Tibial nerve (tissue), 4 donors: ENCODE measurements at places on chromosomes 4 and X.

- DNase-seq: no peak
Measured at GRCh38 chrX:69489625-69490024, 14.5 kb upstream of the NALF2 start.

DNA sequence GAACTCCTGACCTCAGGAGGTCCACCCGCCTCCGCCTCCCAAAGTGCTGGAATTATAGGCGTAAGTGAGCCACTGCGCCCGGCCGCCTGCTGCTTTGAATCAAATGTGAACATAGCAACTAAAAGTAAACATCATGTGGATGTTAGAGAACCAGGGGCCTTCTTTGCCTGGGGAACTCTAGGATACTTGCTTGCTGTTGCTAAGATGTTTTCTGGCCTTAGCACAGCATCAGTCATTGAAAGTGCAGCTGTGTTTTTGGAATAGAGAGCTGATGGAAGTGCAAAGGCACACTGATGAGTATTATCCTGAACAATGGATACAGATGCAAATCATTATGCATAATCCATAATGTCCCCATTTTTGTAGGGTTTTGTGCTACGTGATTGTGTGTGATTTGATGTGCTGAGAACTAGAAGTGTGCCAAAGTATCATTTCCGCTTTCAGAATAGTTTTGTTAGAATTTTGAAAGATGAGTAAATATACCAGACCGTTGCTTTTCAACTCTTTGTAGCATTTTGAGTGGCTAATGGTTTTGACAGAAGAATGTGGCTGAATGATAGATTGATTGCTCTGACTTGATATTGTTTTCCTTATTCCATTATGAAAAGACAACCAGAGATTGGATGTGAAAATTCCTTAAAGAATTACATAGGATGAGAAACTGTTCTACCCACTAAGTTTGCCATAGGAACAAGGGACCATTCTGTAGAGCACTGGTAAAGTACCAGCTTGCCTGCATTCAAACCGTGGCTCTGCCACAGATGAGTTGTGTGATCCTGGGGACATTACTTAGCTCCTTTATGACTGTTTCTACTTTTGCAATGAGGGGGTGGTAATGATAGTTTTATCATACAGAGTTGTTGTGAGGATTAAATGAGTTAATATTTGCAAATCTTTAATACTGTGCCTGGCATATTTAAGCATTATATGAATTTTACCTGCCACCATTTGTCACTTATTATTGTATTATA is 74.7 kb downstream of the REPS2 start:
- DNase-seq: no peak

DNA sequence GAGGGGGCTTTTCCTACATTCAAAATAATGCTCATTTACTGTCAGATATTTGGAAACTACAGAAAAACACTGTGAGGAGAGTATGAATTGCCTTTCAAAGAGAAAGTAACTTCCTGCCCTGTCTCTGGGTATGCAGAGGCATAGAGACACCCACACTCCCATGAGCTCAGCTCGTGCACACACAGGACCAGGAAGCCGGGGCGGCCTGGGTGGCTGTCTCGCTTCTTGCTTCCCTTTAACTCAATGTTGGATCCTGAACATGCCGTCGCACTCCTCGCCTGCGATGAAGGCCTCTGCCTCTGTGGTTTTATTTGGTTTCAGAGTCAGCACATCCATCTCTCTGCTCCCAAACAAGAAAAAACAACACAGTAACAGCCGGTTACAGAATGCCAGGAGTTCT is 40.1 kb upstream of the GPR78 start:
- no peak for DNase-seq

DNA sequence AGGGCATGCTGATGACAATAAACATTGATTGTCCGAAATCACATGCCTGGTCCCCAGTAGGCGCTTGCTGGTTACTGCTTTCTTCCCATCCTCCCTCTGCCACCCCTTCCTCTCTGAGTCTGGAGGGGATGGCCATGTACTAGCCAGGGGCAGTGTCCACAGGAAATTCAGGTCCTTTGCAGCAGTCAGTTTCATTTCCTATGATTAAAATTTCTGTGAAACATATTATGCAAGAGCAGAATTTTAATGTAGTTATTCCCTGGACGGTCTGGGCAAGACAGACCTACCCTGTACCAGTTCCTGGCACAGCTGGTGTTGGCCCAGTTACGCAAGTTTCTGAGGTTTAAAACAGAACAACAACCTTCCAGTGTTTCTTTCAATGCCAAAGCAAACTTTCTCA is 28.2 kb upstream of the TLR2 start:
- peak; percentile 60 for DNase-seq

GRCh38 chrX:62839596-62839995 is 511.5 kb downstream of the SPIN4 start:
- DNase-seq: no peak

DNA sequence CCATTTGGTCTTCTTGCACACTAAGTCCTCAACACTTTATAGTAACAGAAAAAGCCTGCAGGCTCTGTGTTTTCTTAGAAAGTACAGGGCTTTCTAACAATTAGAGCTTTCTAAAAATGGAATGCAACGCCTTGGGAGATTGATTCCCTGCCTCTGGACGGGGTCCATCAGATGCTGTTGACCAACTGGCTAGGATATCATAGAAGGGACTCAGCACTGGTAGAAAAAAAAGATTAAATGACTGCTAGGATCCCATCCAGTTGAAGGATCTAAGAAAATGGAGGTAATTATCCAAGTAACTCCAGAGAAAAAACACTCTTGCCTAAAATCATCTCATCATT is 39.5 kb downstream of the USP46 start:
- no peak for DNase-seq
